ENCODE measurements at places on chromosomes 11 and 22.

DNA sequence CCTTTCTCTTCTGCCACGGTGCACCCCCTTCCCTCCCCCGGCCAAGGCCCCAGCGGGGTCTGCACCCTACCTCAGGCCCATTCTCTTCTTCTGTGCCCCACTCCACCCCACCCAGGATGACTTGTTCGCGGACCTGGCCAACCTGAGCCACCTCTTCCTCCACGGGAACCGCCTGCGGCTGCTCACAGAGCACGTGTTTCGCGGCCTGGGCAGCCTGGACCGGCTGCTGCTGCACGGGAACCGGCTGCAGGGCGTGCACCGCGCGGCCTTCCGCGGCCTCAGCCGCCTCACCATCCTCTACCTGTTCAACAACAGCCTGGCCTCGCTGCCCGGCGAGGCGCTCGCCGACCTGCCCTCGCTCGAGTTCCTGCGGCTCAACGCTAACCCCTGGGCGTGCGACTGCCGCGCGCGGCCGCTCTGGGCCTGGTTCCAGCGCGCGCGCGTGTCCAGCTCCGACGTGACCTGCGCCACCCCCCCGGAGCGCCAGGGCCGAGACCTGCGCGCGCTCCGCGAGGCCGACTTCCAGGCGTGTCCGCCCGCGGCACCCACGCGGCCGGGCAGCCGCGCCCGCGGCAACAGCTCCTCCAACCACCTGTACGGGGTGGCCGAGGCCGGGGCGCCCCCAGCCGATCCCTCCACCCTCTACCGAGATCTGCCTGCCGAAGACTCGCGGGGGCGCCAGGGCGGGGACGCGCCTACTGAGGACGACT lies 15.9 kb downstream of the RTN4RL2 start:
- DNase-seq = peak; percentile 43

GRCh38 chr11:70666311-70666710 lies 268.0 kb downstream of the CTTN start:
- DNase-seq = no peak

GRCh38 chr11:132576706-132577105 lies 955.6 kb downstream of the OPCML start:
- DNase-seq = peak; percentile 57

DNA sequence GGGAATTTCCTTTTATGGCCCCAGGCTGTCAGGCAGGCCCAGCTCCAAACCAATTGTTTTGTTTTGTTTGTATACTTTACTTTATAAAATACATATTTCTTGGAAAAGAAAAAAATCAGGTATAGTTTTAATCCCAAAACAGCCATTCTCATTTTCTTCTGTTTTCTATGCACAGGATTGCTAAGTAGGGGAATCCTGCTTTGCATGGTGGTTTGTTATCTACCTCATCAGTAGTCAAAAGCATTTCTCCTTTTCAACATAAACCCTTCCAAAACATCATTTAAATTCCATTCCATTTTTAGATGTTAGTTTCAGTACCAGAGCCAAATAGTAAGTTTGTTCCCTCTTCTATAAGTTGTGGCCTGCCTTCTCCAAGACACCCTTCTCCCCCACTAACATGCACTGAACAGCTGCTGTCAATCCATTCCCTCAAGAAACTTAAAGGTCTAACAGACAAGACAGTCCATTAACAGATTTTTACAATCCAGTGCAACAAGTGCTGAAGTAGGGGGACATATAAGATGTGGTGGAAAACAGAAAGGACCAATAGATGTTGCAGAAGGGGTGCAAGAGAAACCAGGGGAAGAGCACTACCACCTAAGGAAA lies 3.7 kb downstream of the ILK start:
- DNase-seq = no peak

DNA sequence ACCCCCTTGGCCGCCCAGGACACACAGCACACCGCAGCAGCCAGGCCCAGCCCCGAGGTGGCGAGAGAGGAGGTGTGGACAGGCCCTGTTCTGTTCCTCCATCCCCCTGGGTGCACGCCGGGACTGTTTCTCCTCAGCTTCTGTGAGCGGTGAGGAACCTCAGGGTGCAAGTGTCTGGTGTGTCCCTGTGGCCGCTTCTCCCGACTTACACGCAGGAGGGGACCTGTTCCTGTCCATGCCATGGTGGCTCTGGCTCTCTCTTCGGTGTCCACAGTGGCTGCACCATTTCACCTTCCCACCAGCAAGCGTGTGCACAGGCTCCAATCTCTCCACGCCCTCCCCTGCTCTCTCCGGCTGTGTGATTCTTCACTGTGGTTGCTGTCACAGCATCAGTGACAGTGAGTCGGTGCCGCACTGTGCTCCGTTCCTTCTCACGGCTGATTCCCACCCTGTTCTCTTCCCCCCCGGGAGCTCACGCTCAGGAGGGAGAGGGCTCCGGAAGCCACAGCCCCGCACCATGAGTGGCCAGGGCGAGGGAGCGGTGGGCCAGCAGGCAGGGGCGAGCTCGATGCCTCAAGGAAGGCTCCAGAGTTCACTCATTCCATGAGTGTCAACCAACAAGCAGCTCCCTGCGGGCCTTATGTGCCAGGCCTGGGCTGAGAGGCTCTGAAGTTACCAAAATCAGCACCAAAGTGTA lies 18.6 kb upstream of the WNT7B start:
- no peak for DNase-seq

DNA sequence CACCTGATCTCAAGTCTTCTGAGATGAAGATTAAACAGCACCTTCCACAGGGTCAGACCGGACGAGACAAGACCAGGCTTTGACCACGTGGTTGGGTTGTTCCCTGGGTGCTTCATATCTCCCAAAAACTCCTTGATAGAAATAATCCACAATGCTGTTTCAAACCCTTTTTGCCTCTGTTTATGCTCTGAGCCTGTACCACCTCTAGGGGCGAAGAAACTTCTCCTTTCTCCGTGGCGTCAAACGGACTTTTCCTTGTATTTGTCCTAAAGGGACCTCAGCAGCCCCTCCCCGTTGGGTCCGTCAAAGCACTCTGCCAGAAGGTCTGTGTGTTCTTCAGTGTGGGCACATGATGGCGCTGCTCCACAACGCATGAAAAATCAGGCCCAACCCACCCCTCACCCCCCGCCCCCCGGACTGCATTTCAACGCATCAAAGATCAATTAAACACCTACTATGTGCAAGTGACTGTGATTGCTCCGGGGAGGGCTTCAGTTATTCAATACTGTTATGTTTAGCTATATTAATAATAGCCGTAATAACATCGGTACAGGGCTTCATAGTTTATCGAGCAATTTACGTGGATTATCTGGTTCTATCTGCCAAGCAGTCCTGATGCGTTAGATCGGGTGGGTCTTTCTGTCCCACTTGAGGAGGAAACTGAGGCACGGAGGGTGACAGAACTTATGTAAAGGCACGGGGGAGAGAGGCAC lies 17.3 kb upstream of the EIF3D start:
- peak; percentile 84 for DNase-seq

GRCh38 chr22:24465566-24465965 lies 29.6 kb upstream of the UPB1 start:
- no peak for DNase-seq

DNA sequence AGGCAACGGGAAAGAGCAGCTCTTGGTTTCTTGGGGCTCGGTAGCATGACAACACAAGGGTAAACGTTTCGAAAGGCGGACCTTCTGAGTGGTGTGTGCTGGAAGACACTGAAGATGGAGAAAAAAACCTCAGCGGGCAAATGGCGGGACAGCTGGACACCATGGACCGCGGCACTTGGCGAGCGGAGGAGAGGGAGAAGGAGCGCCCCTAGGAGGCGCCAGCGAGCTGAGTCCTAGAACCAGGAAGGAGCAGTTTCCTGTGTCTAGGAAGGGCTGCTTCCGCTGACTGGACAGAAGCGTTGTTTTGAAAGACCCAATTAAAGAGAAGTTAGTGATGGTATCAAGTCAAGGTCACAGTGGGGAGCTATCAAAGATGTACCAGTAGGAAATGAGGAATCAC lies 44.0 kb upstream of the OPCML start:
- DNase-seq = peak; percentile 80

GRCh38 chr11:32233276-32233675 lies 142.4 kb downstream of the RCN1 start:
- DNase-seq = no peak

DNA sequence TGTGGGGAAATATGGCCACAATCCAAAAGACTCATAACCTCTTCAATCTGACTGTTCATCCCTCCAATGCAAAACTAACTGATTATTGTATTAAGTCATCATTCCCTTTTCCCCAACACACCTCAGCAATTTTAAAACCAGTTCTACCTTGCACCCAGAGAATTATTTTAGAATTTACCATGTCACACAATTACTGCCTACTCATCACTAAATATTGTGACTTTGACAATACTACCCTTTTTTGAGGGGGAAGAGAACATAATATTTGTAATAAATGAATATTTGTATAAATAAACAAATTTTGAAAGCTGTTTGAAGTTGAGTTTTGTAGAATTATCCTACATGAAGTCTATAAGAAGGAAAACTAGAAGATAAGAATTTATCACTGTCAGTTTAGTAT lies 28.2 kb upstream of the CALCB start:
- no peak for DNase-seq

- no peak for DNase-seq
Observed at GRCh38 chr22:46179748-46180147, 29.4 kb downstream of the PPARA start.

DNA sequence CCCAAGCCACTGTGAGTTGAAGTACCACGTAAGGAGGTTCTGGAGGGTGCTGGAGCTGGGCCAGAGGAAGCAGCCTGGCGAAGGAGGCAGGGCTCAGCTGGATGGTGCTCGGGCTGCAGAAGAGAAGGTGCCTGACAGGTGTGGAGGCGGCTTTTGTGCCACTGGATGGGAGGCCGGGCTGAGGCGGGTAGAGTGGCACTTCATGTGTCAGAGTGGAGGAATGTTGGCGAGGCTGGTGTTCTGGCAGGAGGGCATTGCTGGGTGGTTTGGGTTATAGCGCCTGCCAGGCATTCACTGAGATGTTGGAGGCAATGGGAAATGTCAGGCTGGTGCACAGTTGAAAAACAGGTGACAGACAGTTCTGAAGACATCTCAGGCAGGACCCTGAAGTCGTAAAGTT lies 24.2 kb downstream of the UBE2L3 start:
- no peak for DNase-seq

GRCh38 chr11:120612513-120613263 lies 101.1 kb downstream of the GRIK4 start:
- no peak for DNase-seq

GRCh38 chr11:73359930-73360742 lies 16.1 kb upstream of the RELT start:
- DNase-seq = peak; percentile 80

- no peak for DNase-seq
Observed at GRCh38 chr11:1139441-1140083, 18.2 kb upstream of the MUC5AC start.

DNA sequence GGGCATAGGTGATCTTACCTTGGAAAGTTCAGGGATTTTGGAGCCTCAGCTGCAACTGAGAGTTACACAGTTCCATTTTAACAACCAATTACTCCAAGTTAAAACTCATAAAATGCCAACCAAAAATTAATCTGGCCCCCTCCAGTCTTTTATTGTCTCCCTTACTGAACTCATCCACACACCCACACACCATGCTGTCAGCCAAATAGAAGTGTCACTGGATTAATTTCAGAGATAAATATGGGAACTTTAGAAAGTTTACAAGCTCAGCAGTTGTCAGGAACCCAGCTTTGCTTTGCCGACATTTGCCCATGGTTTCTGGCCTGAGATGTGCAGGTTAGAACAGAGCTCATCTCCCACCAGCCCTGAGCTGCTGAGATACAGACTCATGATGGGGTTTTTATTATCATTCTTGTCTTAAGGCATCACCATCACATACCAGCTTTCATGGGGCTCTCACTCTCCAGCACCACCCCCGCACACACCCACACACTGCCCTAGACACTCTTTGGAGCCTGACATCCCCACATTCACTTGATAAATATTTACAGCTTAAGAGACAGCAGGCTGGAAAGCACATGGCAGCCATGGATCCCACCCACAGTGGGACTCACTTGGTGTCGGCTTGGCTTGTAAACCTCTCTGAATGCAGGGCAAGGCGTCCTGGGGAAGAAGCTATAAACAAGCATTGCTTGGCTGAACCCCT lies 23.7 kb upstream of the CTR9 start:
- no peak for DNase-seq

DNA sequence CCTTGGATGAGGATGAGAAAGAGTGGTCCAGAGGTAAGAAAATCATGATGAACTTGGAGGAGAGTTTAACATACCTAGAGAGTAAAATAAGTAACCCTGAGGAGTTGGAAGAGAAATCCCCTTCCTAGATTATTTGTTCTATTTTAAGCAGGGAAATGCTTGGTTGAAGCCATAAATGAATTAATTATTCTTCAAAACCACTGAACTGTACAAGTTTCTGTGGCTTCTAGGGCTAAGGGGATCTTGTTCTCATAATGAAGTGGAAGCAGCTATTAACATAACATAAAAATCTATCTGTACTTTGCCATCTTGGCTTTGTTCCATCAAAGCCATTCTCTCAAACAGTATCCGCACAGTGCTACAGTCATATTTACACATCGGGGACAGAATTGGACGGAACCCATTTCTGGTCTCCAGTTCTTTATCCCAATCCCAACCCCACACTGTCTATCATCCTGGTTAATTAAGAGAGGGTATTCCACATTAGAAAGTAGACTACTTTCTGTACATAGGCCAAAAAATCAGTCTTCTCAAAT lies 14.5 kb upstream of the ARHGAP42 start:
- DNase-seq = no peak

GRCh38 chr11:7050191-7050590 lies 29.9 kb downstream of the NLRP14 start:
- DNase-seq = no peak

- no peak for DNase-seq
Observed at GRCh38 chr11:95571718-95572260, 217.8 kb downstream of the FAM76B start.

- no peak for DNase-seq
Observed at GRCh38 chr22:28222976-28223745, 304.1 kb upstream of the PITPNB start.

GRCh38 chr11:75262436-75262835 lies 21.9 kb downstream of the TPBGL start:
- no peak for DNase-seq

DNA sequence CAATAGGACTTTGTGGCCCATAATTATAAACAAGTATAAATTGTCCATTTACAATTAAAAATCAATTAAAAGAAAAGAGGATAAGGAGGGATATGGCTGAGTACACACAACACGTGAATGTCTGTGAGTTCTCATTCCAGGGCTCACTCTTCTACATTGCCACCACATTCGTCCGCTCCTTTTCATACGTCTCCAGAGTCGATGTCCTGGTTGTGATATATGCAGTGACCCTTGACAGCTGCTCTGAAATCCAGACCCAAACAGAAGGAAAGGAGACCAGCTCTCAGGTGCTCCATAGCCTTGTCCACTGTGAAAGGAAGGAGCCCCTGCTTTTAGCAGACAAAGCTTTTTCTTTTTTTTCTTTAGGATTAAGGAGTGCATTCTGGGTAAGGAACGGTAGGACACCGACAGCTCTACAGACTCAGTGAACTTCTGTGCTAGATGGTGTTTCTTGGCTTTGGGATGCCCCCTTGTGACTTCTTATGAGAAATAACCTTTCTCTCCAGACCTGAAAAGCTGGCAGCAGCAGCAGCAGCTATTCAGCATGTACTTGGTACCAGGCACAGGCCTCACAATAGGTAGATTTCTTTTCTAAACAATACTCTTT lies 19.7 kb upstream of the DNAJB13 start:
- DNase-seq = peak; percentile 66

GRCh38 chr11:71463331-71464211 lies 10.6 kb downstream of the NADSYN1 start:
- DNase-seq = no peak
